ENCODE measurements at places on chromosomes 1 and 21. TPM values are rescaled to one million over a fixed set of nuclear protein-coding genes. Genes with fewer than 3 reads are reported as not detected.

- H3K4me3 ChIP-seq: no peak overlapping the region
- no peak for DNase-seq
- no peaks in the 10 kb centered on the region for H3K27me3 ChIP-seq
- 0 out of 2 replicates have a peak, but pooled peaks cover under 1% of the 10 kb centered on the region for H3K36me3 ChIP-seq
- H3K4me1 ChIP-seq: peaks cover 40% of the 10 kb centered on the region
Measured at GRCh38 chr21:33666153-33666552, 23.9 kb downstream of the ITSN1 start.

The AXDND1 gene
- not detected for total RNA-seq

- peak overlapping the region; percentile 88 for H3K27ac ChIP-seq
- peaks cover 6% of the 10 kb centered on the region for H3K4me1 ChIP-seq
Measured at GRCh38 chr1:160144921-160145320, 6.5 kb upstream of the ATP1A4 start.

- peaks cover 94% of the 10 kb centered on the region for H3K27me3 ChIP-seq
- H3K4me1 ChIP-seq: peaks cover 93% of the 10 kb centered on the region
- H3K4me3 ChIP-seq: no peak overlapping the region
- DNase-seq: no peak
- H3K27ac ChIP-seq: no peak overlapping the region
Measured at GRCh38 chr1:204711947-204712701, 26.6 kb upstream of the LRRN2 start.

The CD244 gene
- total RNA-seq: not detected

- H3K4me3 ChIP-seq: no peak overlapping the region
- no peak for DNase-seq
- peaks cover 14% of the 10 kb centered on the region for H3K4me1 ChIP-seq
- H3K27me3 ChIP-seq: no peaks in the 10 kb centered on the region
- peaks cover 11% of the 10 kb centered on the region for H3K36me3 ChIP-seq
- no peak overlapping the region for H3K27ac ChIP-seq
Measured at GRCh38 chr21:37064841-37065240, 8.0 kb downstream of the PIGP start.

The SPRR1A gene
- total RNA-seq: not detected

The DNAJC28 gene
- total RNA-seq: 2.6 TPM
